ENCODE measurements at places on chromosomes 13 and 19.

DNA sequence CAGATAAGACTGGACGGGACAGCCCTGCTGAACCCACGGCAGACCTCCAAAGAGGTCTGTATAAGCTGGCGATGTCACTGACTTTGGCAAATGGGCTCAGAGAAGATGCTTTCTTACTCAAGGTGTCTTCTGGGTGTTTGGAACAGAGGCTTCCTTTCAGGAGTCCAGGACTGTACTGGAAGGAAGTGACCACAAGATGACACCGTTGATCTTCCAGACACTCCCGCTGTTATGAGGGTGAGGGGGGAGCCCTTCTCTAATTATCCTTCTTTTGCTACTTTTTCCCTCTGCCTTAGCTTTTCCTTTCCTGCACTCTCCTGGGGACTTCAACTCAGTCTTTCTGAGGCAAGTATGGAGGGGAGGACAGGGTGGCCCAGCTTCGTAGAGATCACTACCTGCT is 65.2 kb upstream of the ZNF599 start:
- no peak for DNase-seq

DNA sequence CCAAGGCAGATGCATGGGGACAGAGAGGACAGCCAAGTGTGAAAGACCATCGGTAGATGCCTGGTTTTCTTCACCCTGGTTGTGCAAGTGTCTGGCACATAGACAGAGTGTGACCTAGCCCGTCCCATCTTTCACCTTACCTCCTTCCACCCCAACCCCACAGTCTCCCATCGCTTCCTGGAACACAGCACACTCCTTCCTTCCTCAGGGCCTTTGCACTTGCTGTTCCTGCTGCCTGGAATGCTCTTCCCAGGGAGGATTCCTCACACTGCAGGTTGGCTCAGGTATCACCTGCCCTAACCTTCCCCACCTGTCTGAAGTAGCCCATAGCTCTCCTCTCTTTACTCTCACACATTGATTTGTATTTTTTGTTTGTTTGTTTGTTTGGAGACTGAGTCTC is 3.0 kb downstream of the FIZ1 start:
- no peak for DNase-seq

DNA sequence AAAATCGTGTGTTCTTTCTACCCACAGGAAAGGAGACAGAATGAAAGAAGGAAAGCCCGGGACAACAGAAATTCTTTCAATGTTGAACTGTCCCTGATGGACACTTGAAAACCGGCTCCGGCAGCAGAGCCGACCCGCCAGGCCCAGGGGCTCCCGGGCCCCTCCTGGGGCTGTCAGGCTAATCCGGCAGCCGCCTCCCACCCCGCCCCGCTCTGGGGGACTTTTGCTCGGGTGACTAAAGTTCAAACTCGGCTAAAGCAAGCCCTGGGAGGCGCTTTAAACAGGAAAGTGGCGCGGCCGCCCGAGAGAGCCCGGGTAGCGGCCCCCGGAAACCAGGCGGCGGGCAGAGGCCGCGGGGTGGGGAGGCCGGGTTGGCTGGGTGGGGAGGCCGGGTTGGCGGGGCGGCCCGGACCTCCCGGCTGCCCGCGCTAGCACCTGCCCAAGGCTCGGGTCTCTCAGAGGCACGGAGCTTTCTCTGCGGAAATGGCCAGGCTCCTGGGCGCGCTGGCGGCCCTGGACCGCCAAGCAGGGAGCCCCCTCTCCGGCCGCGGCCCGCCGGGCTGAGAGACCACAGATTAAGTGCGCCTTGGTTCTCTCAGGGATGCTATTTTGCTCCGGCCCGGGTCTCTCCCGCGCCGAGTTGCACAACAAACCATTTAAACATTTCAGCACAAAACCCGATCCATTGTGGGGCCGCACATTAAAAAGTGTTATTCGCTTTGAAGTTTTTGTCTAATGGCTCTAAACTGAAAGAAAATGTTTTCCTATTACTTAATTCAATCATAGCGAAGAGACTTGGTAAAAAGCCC is 2.6 kb upstream of the GSX1 start:
- DNase-seq: no peak

DNA sequence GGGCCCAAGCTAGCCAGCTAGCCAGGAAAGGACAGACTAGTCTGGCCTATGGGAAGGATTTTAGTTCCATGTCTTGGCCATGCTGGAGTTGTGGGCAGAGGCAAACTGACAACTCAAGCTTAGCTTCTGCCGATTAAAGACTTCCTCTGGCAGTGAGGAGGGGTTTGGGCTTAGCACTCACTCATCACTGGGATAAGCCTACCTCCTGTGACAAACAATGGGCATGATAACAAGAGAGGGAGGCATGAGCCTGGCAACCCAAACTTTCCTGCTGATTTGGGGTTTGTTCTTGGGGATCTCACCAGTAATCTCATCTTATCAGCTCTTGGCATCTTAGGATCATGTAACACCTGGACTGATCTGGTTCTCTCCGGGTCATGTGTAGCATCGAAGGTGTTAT is 83.6 kb downstream of the KL start:
- DNase-seq: no peak

Measured in suprapubic skin (tissue), 4 donors.